ENCODE measurements at places on chromosomes 12 and 14.

DNA sequence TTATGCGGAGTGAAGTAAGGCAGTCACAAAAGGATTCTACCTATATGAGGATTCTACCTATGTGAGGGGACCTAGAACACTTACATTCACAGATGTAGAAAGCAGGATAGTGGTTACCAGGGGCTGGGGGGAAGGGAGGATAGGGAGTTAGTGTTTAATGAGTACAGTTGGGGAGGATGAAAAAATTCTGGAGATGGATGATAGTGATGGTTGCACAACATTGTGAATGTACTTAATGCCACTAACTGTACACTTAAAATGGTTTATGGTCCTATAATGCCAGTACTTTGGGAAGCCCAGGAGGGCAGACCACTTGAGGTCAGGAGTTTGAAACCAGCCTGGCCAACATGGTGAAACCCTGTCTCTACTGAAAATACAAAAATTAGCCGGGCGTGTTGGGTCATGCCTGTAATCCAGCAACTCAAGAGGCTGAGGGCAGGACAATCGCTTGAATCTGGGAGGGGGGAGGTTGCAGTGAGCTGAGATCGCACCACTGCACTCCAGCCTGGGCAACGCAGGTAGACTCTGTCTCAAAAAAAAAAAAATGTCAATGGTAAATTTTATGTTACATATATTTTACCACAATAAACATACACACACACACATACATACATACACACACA, 25.4 kb downstream of the SVOP start:
- DNase-seq: no peak

GRCh38 chr14:36522347-36522971, 2.4 kb upstream of the NKX2-1 start:
- DNase-seq: no peak

DNA sequence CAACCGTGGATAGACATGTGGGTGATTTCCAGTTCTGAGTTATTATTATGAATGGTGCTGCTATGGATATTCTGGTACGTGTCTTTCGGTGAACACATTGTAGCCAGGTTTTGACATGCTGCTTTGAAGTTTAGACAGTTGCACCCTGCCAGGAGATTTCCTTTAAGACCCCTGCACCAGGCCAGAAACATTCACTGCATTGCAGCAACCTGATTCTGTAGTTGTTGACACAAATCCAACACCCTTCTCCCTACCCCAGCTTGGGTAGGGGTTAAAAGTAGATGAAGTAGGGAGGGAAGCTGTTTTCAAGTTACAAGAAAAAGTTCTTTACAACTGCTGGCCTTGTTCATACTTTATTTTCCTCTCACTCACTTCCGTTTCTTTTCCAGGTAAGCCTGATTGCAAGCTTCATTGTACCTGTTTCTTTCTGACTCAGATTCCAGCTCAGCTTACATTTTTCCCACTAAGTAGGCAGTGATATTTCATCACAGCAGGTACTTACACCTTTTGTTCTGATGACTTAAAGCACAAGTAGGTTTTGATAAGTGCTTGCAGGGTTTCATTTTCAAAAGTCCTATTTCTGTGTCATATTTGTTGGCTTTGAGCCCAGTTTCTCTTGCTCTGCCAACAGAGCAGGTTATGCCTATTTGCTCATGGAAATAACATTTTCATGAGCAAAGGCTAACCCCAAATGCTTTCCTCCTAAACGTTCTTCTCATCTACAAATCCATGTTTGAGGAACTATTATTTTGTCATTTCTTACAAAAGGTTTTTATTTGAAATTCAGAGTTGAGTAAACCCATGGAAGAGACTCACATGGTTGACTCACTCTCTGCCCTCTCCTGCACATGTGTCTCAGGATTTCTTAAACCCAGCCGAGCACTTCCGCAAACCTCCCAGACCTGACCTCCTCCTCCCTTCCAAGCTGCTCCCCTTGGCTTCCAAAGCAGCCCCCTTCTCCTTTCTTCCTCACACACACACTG, 12.1 kb upstream of the LTA4H start:
- peak; percentile 23 for DNase-seq

DNA sequence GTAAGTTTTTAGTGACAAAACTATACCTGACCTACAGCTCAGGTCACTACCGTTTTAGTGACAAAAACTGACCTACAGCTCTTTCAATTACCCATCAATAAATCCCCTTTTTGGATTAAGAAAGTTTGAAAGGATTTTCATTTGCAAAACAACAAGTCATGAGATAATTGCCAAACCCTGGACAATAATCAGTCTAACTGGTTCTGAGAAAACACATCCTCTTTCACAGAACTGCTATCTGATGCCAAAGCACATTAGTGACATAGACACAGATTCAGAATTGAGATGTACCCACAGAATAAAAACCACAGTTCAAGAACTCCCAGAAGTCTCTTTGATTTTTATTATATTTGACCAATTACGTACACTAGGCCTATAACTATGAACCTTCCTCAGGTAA, 126.0 kb upstream of the COCH start:
- DNase-seq: no peak

GRCh38 chr12:84648425-84648824, 264.2 kb downstream of the SLC6A15 start:
- no peak for DNase-seq

- DNase-seq: peak; percentile 88
Observed at GRCh38 chr12:53508534-53509170, 1.4 kb upstream of the NPFF start.

GRCh38 chr14:23577710-23578392, 739 bp downstream of the JPH4 start:
- no peak for DNase-seq

DNA sequence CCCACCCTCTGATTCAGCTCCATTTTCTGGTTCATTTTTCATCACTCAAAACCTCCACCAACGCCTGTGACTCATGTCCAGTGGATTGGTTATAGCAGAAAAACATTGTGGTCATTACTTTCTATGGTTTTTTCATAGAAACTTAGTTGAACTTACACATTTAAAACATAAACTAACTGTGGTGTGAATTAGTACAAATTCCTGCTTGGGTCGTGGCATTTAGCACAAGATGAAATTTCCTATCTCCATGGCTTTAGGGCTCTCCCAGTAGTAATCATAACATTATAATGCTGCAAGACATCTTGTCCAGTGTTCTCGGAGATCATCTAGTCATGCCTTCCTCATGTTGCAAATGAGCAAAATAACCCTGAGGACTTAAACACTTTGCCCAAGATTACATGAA, 7.1 kb downstream of the RNASE7 start:
- DNase-seq: no peak

GRCh38 chr14:68379510-68380328, 413.1 kb downstream of the ZFP36L1 start:
- DNase-seq: peak; percentile 34

GRCh38 chr14:59161561-59162175, 26.8 kb upstream of the DAAM1 start:
- DNase-seq: no peak

GRCh38 chr14:103730490-103731035, 15.0 kb downstream of the ZFYVE21 start:
- DNase-seq: no peak

- no peak for DNase-seq
Observed at GRCh38 chr14:85454226-85454813, 75.6 kb upstream of the FLRT2 start.

DNA sequence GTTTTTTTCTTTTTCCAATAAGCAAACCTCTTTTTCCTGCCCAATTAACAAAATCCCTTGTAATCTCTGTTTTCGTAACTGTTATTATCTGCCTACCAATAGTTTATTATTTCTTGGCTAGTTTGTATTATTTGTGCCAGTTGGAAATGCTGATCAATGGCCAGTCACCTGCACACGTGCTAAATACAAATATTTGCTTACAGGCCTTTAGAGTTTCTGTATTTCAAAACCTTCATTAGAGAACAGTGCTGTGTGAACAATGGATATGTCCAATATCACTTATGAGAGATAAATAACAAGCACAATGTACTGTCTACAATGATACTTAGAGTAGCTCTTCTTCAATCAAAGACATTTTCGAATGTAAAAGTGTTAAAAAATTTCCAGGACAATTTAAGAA, 10.8 kb upstream of the DYRK2 start:
- DNase-seq: no peak

DNA sequence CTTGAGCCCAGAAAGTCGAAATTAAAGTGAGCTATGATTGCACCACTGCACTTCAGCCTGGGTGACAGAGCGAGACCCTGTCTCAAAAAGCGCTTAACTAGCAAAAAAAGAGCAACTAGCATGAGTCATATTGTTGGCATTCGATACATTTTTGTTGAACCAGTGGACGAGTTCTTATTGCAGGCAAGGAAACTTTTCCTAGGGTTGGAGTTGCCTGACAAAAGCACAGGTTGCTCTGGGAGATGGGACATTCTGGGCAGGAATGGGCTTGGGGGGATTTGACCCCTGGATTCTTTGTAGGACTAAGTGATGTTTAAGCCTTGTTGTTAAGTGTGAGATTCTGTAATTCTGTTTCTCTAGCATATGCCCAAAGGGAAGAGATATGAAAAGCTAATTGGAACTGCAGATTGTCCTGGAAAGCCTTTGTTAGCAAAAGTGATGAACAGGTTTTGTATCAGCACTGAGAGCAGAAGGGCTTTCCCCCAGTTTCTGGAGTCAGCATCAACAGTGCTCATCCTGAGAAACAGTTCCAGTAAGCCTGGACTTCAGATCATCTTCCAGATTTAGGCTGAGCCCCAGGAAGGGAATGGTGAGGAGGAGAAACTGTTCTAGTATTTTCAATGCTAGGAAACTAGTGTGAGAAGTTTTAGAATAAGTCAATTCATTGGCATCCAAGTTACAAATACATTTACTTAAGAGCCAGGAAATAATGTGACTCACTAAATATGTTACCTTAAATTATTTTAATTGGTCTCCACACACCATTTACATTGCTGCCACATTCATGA, 123.1 kb downstream of the SRGAP1 start:
- no peak for DNase-seq

- DNase-seq: no peak
Observed at GRCh38 chr12:124213666-124214347, 81.1 kb upstream of the RFLNA start.

DNA sequence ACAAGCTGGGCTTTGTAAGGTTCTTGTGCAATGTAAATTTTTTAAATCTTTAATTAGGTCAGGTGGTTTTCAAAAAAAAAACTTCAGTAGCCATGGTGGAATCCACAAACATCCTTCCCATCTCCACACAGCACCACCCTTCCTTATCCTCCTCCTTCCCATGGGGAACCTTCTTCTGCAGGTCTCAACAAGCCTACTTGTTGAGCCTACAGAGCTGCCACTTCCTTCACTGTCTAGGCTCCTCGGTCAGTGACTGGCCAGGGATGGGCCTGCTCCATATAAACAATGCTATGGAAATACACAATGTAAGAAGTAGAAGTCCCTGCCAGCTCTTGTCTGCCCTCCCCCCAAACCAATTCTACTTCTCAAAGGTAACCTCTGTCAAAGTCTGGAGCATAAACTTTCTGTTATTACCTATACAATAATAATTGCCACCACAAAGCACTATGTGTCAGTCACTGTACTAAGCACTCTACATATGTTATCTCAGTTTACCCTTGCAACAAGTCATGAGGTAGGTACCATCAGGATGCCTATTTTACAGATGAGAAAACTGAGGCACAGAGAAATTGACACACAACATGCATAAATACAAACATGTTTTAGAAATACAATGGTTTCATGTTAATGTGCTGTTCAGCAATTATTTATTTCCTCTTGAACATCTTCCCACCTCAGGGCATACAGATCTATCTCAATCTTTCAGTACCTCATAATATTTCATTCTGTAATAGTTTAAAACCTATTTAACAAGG, 17.4 kb downstream of the LIMA1 start:
- DNase-seq: no peak

DNA sequence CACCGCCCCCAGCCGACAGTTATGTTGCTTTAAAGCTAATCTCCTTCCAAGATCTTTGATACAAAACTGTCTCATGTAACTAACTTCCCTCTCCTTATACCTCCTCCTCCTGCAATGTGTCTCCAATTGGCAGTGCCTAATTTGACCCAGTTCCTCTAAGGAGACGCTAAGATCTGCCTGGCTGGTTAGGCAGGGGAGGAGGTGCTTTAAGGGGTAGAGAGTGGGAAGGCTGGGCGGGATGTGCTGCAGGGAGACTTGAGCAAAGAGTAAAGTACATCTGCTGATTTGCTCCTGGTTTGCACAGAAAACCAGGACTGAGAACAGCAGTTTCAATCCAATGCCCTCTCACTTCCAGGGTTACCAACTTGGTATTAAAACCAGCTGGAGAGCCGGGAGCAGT, 7.4 kb upstream of the IKZF4 start:
- no peak for DNase-seq

- DNase-seq: no peak
Observed at GRCh38 chr12:12749433-12749832, 32.3 kb downstream of the CDKN1B start.

GRCh38 chr12:94609917-94610443, 40.4 kb downstream of the TMCC3 start:
- DNase-seq: no peak

DNA sequence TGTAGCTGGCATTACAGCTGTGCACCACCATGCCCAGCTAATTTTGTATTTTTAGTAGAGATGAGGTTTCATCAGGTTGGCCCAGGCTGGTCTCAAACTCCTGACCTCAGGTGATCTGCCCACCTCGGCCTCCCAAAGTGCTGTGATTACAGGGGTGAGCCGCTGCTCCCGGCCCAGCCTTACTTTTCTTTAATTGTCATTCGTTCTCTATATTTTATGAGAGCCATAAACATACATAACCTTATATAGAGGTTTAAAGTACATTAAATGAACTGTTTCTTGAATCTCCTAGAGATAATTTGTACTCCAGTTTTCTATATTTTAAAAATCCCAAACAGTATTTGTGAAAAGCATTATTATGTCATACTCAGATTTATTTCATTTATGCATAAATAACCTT, 98.6 kb downstream of the SYNE2 start:
- no peak for DNase-seq

DNA sequence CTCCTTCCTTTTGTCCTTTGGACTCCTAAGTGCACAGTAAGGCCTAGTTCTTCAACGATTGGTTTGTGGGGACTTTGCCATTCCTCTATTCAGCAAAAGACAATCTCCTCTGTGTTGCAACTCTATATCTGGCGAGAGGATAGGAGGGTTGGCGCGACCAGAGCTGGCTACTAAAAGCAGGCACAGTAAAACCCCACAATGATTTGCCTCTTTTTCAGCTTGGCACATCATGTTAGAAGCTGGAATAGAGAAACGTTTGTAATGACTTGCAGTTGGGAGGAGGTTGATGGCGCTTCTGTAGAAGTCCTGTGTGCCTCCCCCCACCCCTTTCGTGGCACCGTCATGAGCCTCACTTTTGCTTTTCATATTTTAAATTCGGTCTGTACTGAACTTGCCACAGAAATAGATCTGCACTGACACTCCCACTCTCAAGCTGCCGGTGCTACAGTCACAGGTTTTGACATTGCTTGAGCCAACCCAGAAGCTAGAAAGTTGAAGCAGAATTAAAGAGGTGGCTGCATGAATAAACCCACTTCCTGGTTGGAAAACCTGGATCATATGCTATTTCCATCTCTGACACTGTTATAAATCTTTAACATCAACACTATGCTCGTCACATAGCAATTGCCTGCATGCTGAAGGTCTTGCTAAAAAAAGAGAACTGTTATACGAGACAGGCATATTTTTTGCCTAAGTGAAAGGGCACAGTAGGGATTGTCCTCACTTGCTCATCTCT, 315.3 kb upstream of the PRICKLE1 start:
- no peak for DNase-seq

GRCh38 chr14:68733086-68733914, 59.6 kb downstream of the ZFP36L1 start:
- DNase-seq: peak; percentile 55

GRCh38 chr12:14986449-14986848, 13.6 kb downstream of the PDE6H start:
- DNase-seq: no peak
